T follicular helper cell (primary cell): ENCODE measurements at places on chromosomes 11 and 22.

DNA sequence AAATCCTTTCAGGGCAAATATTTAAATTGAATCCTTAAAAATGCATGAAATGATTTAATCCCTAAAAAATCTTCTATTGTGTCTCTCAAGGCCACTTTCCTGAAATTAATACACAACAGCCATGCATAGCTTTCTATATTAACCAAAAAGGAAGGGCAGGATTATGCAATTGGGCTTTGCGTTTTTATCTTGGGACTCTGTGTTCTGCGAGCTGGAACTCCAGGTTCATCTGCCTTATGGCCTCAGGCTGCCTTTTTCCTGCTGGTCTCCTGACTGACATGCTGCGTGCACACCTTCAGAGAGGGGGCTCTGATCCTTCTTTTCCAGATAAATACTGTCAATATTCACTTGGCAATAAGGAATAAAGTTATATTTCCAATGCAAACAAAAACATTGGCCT is 141.7 kb upstream of the GRIA4 start:
- no peak for DNase-seq

DNA sequence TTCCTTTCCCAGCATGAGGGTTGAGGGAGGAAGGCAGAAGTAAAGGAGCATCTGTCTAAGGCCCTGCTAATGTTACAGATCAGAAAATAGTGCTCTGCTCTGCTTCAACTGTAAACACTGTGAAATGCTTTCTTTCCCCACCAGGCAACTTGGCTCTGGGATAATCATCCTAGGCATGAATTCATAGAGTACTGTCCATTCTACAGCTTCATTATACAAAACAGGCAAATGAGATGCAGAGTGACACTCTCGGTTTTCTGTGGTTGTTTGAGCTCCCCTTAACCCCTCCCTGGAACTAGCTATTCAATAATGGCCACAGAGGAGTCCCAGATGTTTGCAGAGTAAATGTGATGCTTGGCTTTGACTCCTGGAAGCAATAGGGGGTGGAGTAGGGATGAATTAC is 184.3 kb upstream of the CTSC start:
- no peak for DNase-seq

DNA sequence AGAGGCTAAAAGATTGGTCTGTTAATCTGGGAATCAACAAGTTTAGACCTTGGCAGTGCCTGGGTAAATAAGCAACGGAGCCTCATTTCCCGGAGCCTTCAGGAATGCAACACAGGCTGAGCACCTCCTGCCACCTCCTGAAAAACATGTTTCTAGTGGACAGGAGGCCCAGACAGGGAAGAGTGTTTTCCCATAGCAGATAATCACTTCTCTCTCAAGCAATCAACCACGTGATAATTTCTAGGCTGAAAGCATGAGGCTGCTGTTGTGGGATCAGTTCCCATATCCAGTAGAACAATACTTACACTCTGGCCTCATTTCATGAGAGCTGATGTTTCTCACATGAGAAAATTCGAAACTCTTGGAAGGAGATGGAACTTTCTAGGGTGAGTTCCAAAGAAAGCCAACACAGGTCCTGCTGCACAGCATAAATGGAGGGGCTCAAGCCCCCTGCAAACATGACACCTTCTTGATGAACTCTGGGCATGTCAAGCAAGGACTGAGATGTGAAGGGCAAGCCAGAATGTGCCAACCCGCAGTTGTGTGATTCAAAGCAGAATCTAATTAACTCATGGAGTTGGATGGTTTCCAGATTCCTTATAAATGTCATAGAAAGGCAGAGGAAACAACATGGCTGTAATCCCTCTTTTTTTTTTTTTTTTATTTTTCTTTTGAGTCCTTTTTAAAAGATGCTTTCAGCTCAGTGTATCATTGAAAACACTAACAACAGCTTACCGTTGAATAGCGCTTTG is 228.5 kb upstream of the SESN3 start:
- DNase-seq: no peak

- no peak for DNase-seq
Measured at GRCh38 chr11:9201372-9202162, 63.6 kb downstream of the DENND5A start.

- no peak for DNase-seq
Measured at GRCh38 chr22:48835857-48836672, 991.6 kb downstream of the BRD1 start.
